Dermis blood vessel endothelial cell (primary cell): ENCODE measurements at places on chromosomes 3 and 15. TPM values are rescaled to one million over a fixed set of nuclear protein-coding genes. Genes with fewer than 3 reads are reported as not detected.

VIPR1 gene
- total RNA-seq = 0.23 and 0.85 TPM in 2 replicates

PLA2G4E gene
- total RNA-seq = not detected in 2 replicates

MUC4 gene
- total RNA-seq = 0.17 TPM in 1 of 2 replicates, not detected in the other

SLC12A8 gene
- total RNA-seq = 0.34 and 0.70 TPM in 2 replicates

KNG1 gene
- total RNA-seq = not detected in 2 replicates

PGBD4 gene
- 1.2 and 1.3 TPM in 2 replicates for total RNA-seq

KLHDC8B gene
- 76.8 and 90.4 TPM in 2 replicates for total RNA-seq

BTLA gene
- under 0.01 and 0.05 TPM in 2 replicates for total RNA-seq

SLC27A2 gene
- total RNA-seq = 5.1 and 7.1 TPM in 2 replicates

ARIH1 gene
- total RNA-seq = 38.6 and 50.4 TPM in 2 replicates

ONECUT1 gene
- not detected in 2 replicates for total RNA-seq

ACVR2B gene
- 4.2 and 7.3 TPM in 2 replicates for total RNA-seq

CASR gene
- not detected in 2 replicates for total RNA-seq

SMCO1 gene
- total RNA-seq = not detected in 2 replicates

TRAIP gene
- 2.0 and 3.9 TPM in 2 replicates for total RNA-seq

DLL4 gene
- 128 and 158 TPM in 2 replicates for total RNA-seq

P2RY13 gene
- not detected in 2 replicates for total RNA-seq

CLDN18 gene
- total RNA-seq = not detected in 2 replicates

CIDEC gene
- total RNA-seq = not detected in 2 replicates

POPDC2 gene
- total RNA-seq = 0.33 and 1.7 TPM in 2 replicates

CHCHD4 gene
- 16.0 and 19.5 TPM in 2 replicates for total RNA-seq

GABRG3 gene
- not detected in 2 replicates for total RNA-seq

NKIRAS1 gene
- 6.0 and 6.8 TPM in 2 replicates for total RNA-seq

HERC2 gene
- 64.0 and 102 TPM in 2 replicates for total RNA-seq

SLC7A14 gene
- total RNA-seq = under 0.01 and 0.14 TPM in 2 replicates

C2CD4B gene
- 34.9 and 96.0 TPM in 2 replicates for total RNA-seq

PPP1R14D gene
- total RNA-seq = not detected in 2 replicates

SUCNR1 gene
- under 0.01 TPM in 1 of 2 replicates, not detected in the other for total RNA-seq

SCN5A gene
- total RNA-seq = 6.5 and 12.0 TPM in 2 replicates

SOX14 gene
- not detected in 2 replicates for total RNA-seq

GOLGA6L7 gene
- not detected in 2 replicates for total RNA-seq

PIGZ gene
- 3.9 and 7.0 TPM in 2 replicates for total RNA-seq

MESP1 gene
- total RNA-seq = 0.14 and 0.34 TPM in 2 replicates

RSRC1 gene
- 35.7 and 47.4 TPM in 2 replicates for total RNA-seq

TNNC1 gene
- not detected in 2 replicates for total RNA-seq

PSMD2 gene
- total RNA-seq = 411 and 593 TPM in 2 replicates

PYGO1 gene
- 0.19 and 0.51 TPM in 2 replicates for total RNA-seq

MBNL1 gene
- total RNA-seq = 389 and 524 TPM in 2 replicates

CNTN3 gene
- not detected in 2 replicates for total RNA-seq

MST1R gene
- 0.34 and 0.65 TPM in 2 replicates for total RNA-seq

ERC2 gene
- 0.79 and 2.4 TPM in 2 replicates for total RNA-seq

LSAMP gene
- total RNA-seq = not detected in 2 replicates

SAMMSON gene
- not detected in 2 replicates for total RNA-seq
